Hepatic stellate cell (primary cell): ENCODE measurements at places on chromosomes 2 and 18.

DNA sequence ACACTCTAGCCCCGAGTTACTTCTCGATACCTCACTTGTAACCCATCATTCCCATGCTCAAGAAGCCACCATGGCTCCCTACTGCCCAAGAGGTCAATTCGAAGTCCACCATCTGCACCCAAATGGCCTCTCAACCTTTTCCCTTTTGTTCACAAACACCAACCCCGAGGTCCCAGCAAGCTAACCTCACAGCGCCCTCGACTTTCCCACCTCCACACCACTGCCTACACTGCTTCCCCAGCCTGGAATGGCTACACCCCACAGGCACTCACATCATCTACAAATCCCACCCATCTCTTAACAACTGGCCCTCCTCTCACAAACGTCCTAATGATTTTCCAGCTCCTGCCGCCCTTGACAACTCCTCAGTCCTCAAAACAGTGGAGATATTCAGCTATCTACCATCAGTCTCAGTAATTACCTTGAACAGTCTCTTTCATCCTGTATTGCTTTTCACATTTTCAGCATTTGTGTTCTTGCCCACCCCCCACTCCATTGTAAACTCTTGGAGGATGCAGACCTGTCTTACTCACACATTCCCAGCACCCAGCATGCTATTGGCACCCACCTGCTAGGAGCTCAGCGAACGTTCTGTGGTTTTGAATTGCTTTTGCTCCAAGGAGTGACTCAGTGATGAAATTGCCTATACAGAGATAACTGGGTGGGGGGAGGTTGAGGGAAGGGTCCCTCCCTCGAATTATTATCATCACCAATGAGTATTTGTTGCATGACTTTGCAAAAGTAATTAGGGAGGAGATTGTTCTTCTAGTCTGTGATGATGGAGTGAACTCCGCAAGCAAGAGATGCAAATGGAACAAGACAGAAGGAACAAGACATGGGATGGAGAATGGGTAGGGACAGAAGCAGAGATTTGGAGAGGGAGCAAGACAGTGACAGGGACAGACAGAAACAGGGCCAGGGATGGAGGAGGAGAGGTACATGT is 106.8 kb downstream of the CYP26B1 start:
- no peak for DNase-seq

- DNase-seq: no peak
Measured at GRCh38 chr2:169877398-169877797, 50.1 kb downstream of the UBR3 start.

GRCh38 chr2:192070099-192070498 is 124.6 kb downstream of the TMEFF2 start:
- DNase-seq: no peak

DNA sequence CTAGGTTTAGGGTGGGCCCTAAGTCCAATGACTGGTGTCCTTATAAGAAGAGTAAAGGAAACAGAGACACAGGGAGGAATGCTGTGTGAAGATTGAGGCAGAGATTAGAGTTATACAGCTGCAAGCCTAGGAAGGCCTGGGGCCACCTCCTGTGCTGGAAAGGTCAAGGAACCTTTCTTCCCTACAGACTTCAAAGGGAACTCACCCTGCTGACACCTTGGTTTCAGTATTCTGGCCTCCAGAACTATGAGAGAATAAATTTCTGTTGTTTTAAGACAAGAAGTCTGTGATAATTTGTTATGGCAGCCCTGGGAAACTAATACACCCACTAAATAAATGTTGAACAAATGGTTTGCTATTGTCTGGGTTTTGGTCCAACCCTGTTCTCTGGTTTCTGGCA is 102.3 kb upstream of the NEUROD1 start:
- DNase-seq: no peak

- no peak for DNase-seq
Measured at GRCh38 chr2:232473467-232473890, 14.2 kb downstream of the ECEL1 start.
